ENCODE measurements at places on chromosomes 4 and X.

GRCh38 chr4:148110169-148110568 is 332.0 kb downstream of the NR3C2 start:
- no peak for DNase-seq

DNA sequence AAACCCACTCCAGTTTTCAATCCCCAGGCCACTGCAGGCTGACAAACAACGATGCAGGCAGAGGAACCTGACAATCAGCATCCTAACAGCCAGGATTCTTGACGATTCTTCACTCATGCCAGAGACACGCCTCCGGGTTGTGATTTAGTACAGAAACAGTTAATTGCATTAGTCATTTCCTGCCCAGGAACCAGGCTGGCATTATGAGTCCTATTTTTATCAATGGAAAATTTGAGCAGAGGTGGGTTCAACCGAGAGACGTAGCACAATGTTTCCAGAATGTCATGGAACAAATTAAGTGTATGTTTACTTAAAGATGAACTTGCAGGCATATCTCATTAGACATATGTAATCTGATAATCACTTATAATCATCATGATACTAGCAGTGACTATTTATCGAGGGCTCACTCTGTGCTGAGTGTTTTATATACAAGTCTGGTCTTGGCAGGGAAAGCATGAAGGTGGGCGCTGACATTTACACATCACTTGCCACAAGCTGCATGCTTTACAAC is 159.7 kb downstream of the NSUN7 start:
- DNase-seq: peak; percentile 76

DNA sequence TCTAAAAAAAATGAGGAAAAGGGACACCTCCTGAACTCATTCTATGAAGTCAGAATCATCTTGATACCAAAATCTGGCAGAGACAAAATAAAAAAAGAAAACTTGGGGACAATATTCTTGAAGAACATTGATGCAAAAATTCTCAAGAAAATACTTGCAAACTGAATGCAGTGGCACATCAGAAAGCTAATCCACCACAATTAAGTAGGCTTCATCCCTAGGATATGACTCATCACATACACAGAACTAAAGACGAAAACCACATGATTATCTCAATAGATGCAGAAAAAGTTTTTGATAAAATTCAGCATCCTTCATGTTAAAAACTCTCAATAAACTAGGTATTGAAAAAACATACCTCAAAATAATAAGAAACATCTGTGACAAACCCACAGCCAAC is 98.3 kb downstream of the FAM47B start:
- DNase-seq: no peak

DNA sequence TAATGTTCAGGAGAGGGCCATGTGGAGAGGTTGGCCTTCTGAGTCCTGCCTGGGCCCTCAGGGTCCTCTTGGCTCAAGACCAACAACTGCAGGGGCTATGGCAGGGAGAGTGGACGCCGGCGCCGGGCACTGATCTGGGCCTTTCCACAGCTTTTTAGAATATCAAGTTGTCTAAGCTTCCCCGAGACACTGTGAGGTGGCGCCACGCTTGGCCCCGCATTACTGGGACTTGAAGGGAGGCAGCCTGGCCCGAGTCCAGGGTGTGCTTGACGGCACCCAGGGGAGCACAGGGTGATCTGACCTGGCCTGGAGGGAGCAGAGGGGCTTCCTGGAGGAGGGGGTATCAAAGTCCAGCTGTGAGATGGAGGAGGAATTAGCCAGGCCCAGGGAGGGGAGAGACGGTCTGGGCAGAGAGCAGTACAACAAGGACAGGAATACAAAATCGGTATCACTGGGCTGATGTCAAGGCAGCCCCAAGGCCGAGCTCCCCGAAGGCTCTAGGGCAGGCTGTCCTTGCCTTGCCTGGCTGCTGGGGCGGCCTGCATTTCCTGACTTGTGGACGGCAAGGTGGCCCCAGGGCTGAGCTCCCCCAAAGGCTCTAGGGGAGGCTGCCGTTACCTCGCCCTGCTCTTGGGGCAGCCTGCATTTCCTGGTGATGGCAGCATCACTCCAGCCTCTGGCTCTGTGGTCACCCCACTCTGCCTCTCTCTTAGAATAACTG is 28.1 kb downstream of the ABLIM2 start:
- DNase-seq: no peak

GRCh38 chr4:16140879-16141249 is 57.0 kb upstream of the PROM1 start:
- DNase-seq: no peak

GRCh38 chr4:174697202-174697601 is 131.8 kb downstream of the GLRA3 start:
- DNase-seq: no peak

GRCh38 chrX:103418811-103419340 is 42.5 kb downstream of the BEX3 start:
- no peak for DNase-seq

GRCh38 chrX:16695079-16695676 is 17.3 kb downstream of the CTPS2 start:
- DNase-seq: peak; percentile 72

GRCh38 chr4:20305976-20306375 is 54.3 kb downstream of the SLIT2 start:
- DNase-seq: no peak

GRCh38 chr4:14125375-14126129 is 498.0 kb upstream of the BOD1L1 start:
- DNase-seq: no peak

DNA sequence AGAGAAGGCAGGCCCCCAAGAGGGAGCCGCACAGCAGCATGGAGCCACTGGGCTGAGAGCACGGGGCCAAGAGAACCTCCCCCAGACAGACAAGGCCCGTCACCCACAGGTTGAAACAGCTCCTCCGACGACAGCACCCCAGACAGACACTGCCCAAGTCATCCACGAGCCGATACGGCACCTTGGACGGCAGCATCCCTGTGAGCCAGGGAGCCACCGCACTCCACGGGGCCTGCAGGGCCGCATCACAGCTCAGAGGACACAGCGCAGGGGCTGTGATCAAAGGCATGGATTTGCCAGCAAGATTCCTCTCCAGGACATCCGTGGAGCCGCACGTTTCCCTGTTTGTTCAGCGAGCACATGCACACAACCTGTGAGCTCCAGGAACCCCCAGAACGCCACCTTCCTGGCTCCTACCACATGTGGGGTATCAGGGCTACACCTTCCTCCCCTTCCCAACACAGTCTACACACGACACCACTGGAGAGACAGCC is 3.9 kb downstream of the CTBP1 start:
- DNase-seq: no peak

GRCh38 chr4:29710519-29710918 is 1009.6 kb upstream of the PCDH7 start:
- no peak for DNase-seq

GRCh38 chr4:48093991-48094416 is 40.0 kb downstream of the TXK start:
- DNase-seq: peak; percentile 75

- DNase-seq: no peak
Observed at GRCh38 chr4:181308476-181309312, 934.5 kb upstream of the TENM3 start.

- DNase-seq: peak; percentile 3
Observed at GRCh38 chrX:83916525-83916924, 55.6 kb downstream of the CYLC1 start.

DNA sequence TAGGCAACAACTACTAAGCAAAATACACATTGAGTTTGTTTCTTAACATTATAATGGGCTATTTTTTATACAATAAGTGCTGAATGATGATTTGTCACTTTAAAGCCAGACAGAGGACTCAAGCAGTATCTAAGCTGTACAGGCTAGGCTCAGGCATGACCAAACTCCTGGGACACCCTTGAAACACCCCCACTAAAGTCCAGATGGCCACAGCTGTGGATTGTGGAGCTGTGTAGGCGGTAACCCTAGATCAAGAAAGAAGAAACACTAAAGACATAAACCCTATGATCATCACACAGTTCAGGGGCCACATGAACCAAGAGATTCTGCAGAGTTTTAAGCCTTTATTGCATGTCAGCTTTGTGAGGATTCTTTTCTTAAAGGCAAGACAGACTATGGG is 25.1 kb downstream of the TAB3 start:
- DNase-seq: no peak

DNA sequence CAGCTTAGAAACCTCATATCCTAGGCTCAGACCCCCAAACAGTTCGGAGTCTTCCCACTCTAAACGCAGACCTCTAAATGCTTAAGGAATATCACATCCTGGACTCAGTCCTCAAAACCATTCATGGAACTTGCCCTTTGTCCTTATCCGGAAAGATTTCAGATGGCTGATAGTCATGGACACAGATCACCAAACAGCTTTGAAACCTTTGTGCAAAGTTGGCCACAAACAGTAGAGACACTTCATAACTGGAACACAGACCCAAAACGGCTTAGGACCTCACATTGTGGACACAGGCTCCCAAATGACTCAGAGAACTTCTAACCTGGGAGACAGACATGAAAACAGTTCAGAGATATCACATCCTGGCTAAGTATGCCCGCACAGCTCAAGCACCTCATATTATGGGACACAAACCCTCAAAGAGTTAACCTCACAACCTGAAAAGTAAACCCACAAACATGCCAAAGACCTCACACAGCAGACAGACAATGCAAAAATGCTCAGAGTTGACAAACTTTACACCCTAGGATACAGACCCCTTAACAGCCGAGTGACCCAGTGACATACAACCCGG is 15.5 kb downstream of the SUV39H1 start:
- no peak for DNase-seq

DNA sequence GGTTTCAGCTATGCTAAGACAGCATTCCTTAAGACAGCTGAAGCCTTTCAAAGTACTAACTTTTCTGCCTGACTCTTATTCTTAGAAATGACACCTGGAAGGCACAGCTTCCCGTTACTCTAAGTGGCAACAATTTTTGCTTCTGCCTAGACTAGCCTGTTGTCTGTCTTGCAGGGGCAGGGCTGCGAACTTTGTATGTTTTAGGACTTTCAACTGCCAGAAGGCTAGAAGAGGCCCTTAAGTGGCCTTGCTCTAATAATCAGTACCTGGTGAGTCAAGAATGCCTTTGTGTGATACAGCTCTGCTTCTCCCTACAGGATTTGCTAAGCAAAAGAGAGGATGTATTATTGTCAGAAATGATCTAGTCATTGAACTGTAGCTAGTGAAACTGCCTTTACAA is 30.0 kb upstream of the TFDP3 start:
- no peak for DNase-seq

All from activated CD4-positive, alpha-beta T cell treated with anti-CD3 and anti-CD28 coated beads for 36 hours (primary cell).